ENCODE measurements at places on chromosomes 5 and 9. TPM values are rescaled to one million over a fixed set of nuclear protein-coding genes. Genes with fewer than 3 reads are reported as not detected.

UBE2D2 gene
- 182 TPM for total RNA-seq

HAVCR2 gene
- 0.52 TPM for total RNA-seq

GDA gene
- total RNA-seq = 1.0 TPM

FBP1 gene
- total RNA-seq = not detected

GABRA1 gene
- total RNA-seq = not detected

IFNA21 gene
- total RNA-seq = not detected

FOXD4L4 gene
- total RNA-seq = 0.04 TPM

SLC22A4 gene
- total RNA-seq = 4.9 TPM

SV2C gene
- not detected for total RNA-seq

PCDHGB3 gene
- 0.21 TPM for total RNA-seq

PDZD2 gene
- 0.65 TPM for total RNA-seq

TOR4A gene
- total RNA-seq = 26.3 TPM

SURF6 gene
- 25.1 TPM for total RNA-seq

OTP gene
- total RNA-seq = 0.08 TPM

C5orf52 gene
- not detected for total RNA-seq

SERF1A gene
- 0.95 TPM for total RNA-seq

FTMT gene
- not detected for total RNA-seq

PCDHB7 gene
- total RNA-seq = not detected

RNF183 gene
- not detected for total RNA-seq
